ENCODE measurements at places on chromosomes 7 and 10.

- no peak for DNase-seq
Observed at GRCh38 chr10:19041171-19041570, 7.4 kb upstream of the MALRD1 start.

- no peak for DNase-seq
Observed at GRCh38 chr7:38327637-38328036, 54.2 kb upstream of the TARP start.

DNA sequence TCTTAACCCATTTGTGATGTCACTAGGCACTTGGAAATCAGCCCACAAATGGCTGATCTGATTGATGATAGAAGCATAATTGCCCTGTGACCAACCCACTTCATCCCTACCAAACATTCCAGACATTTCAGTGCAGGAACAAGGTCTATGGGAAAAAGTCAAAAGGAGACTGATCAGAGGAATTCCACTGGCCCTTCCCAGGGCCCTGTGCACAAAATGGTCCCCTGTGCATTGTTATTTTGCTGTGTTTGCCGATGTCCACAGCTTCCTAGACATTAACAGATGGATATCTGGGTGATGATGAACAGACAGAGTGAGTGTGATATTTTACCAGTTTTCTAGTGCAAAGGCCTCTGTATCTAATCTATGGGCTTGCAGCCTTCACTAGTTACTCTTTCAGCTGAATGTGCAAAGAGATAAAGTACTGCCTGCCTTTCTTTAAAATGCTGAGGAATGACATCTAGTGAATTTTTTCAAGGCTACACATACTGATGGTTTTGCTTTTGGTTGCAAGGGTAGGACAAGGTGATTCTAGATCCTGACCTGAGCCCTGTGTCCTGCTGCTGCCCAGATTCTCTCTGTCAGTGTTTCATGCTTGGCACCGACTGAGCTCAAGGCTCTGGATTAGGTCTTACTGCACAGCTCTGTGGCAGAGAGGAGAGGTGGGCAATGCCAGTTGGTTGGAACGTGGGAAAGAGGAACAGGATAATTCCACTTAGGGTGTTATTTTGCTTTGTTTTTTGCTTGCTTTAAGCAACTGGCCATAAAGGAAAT is 55.4 kb downstream of the CALD1 start:
- DNase-seq, result no peak

- DNase-seq, result no peak
Observed at GRCh38 chr10:33880291-33880690, 545.8 kb upstream of the NRP1 start.

DNA sequence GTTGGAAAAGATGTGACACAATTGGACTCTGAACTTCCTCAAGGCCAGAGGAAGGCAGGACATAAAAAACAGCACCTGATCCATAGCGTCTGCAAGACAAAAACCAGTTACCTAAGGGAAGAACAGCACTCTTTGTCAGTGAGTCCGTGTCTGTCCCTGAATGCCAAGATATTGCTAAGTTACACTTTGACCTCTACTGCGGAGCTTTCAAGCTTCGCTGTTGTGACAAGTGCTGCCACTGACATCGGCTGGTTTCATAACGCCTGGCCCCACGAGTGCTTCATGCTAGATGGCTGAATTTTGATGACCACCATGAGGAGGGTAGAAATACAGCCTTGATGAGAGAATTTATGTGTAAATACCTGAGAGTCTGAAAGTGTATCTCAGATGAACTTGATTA is 49.7 kb upstream of the JAZF1 start:
- DNase-seq, result no peak

- DNase-seq, result no peak
Observed at GRCh38 chr7:117479225-117480054, at the start of gene CFTR. TSS of gene CFTR (plus strand) at chr7:117480025. CDS start at chr7:117480095, 70 bp downstream.

DNA sequence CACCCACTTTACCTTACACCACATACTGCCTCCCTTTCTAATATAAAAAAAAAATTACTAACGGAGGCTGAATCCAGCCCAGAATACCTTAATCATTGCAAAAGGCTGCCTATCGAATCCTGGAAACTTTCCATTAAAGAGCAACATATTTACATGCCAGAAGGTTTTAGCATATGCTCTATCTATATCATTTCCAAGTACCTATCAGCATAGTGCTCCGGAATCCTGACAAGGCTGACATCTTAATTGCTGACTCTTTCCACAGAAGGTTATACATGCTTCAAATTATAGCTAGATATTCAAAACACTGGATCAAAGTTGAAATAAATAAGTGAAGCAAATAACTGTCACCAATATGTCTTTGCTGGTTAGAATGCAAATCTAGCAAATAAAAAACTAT is 170.9 kb upstream of the CDK1 start:
- no peak for DNase-seq

- no peak for DNase-seq
Observed at GRCh38 chr7:45156516-45157272, 897 bp upstream of the RAMP3 start.

DNA sequence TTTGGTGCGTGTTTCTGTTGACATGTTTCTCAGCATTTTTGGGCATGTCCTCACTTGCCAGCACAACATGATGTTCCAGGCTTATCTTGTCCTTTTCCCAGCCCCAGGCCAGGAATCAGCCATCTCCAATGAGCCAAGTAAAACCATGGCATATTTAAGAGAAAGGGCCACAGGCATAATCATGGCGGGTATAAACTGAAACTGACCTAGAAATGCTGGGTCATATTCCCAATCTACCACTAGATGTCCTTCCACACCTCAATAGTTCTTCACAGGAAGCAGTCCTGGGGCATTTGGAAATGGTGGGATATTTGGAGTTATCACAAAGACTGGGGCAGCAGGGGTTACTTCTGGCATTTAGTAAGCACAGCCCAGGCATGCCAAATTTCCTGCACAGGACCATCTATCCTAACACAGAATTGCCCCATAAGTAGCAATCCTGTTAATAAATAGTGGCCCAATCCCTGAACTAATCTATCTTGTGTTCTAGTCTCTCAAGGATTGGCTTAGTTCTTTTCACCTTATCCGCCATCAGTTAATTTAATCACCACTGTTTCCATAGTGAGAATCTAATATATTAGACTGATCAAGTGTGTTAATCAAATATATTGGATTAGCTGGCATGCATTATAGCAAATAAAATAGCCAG is 101.6 kb downstream of the NPSR1 start:
- DNase-seq, result no peak

DNA sequence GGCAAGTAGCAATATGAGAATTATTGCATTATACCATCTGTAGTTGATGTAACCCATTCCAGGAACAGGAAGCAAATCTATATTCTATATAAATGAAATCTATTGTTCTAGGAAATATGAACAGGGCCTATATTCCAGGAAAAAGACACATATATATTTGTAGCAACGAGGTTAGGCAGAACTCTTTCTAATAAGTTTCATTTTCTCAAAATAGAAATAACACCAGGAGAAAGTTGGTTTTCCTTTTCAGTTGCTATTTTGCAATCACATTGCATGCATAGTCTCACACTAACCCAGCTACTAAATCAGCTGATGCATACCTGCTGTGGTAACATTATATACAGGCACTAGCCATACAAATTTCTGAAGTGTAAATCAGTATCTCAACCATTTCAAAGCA is 6.2 kb upstream of the IFIT2 start:
- peak; percentile 66 for DNase-seq
